ENCODE measurements at places on chromosomes 16 and 17.

GRCh38 chr16:27749547-27749875 lies 199.6 kb downstream of the KATNIP start:
- no peak for DNase-seq

DNA sequence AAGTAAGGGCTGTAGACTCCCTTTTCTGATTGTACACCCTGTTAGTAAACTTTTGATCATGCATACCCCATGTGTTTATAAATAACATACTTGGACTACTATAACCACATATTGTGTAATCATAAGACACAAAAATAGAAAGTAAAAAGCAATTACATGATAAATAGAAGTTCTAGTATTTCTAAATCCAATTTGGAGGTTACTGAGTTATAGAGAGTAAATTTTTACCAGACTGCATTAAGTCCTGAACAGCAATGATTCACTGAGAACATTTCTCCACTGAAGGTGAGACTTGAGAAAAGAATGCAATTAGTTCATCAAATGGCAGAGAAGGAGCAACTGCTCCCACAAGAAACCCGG lies 7.7 kb upstream of the TBKBP1 start:
- peak; percentile 29 for DNase-seq

GRCh38 chr16:65757064-65757463 lies 609.4 kb upstream of the CDH5 start:
- DNase-seq = no peak

- no peak for DNase-seq
Observed at GRCh38 chr17:379531-380465, 27.2 kb upstream of the RPH3AL start.

GRCh38 chr16:86713021-86713631 lies 134.8 kb downstream of the FOXL1 start:
- DNase-seq = no peak

- peak; percentile 31 for DNase-seq
Observed at GRCh38 chr17:4953451-4953961, 2.6 kb downstream of the ENO3 start.

DNA sequence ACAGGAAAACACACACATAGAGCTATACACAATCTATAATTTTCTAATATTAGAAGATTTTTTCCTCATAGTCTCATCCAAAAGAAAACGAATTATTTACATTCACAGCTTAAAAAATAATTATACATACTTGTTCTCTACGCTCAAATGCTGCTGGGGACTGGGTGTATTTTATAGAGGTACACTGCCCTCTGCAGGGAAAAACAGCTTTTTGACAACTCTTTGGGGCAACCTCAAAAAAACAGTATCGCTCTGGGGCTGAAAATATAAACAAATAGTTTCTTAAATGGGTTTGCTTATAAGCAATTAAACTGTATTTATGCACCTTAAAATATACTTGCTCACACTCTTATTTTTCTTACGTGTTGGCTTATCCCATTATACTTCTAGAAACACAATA lies 261.8 kb upstream of the PSMD7 start:
- DNase-seq = no peak

- DNase-seq = no peak
Observed at GRCh38 chr17:37413875-37414519, 7.3 kb downstream of the TADA2A start.

GRCh38 chr16:10608687-10609401 lies 28.4 kb upstream of the EMP2 start:
- no peak for DNase-seq

GRCh38 chr17:31533546-31534155 lies 142.2 kb downstream of the RAB11FIP4 start:
- peak; percentile 72 for DNase-seq

DNA sequence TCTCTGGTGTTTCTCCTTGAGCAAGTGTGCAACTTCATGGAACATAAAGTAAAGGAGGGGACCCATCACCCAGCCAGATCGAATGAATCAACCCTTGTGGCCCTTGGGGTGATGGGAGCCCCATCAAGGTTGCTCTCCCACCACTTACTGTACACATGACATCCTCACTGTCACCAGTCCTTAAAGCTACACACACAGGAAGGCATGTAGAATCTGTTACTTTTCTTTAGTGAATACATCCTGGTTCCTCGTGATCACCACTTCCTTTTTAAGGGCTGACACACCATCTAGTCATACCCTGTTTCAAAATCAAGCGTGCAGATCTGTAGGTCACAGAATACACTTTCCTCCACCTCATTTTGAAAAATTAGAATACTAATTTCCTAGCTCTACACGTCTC lies 22.6 kb upstream of the MPHOSPH6 start:
- peak; percentile 28 for DNase-seq

- DNase-seq = no peak
Observed at GRCh38 chr17:78387977-78388941, 9.8 kb downstream of the PGS1 start.

DNA sequence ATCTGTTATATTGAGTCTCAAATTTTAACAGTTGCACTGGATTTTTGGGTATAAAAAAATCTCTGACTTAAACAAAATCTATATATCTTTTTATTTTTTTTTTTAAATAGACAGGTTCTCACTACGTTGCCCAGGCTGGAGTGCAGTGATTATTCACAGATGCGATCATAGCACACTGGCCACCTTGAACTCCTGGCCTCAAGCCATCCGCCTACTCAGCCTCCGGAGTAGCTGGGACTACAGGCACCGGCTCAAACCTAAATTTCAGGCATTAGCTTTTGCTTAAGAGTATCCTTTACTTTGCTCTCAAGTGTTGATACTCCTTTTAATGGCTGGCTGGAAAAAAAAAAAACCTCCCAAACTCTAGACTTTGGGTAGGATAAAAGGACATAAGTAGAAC lies 61.6 kb downstream of the RPGRIP1L start:
- no peak for DNase-seq

DNA sequence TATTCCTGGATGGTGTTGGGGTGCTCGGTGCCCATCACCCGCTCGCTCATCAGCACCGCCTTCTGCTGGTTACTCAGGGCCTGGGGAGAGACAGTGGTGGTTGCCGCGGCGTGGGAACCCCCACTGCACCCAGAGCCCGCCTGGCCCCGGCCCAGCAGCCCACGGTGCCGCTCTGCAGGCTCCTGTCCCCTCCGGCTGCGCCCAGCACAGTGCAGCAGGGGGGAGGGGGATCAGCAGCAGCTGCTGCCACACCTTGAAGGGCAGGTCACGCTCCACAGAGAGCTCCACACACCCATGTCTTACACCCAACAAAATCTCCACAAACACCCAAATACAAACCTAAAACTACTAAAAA lies 18.8 kb downstream of the CLUH start:
- DNase-seq = no peak

DNA sequence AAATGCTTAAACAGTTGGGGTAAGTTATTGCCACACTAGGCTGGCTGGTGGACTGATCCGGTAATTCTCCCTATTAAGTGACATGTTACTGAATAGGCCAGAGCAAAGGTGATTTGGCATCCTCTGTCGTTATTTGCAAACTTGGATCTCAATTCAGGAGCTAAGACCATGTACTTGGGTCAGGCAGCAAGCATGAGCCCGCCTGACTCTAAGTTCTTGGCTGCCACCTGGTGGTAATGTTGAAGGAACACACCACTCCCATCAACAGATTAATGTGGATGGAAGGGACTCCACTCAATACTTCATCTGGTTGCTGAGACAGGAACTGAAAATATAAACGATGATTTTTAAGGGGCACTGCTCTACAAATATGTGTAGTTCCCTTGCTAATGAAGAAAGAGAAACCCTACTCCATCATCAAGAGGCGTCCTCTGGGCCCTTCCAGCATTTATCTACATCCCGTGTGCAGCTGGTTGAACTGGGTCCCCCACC lies 70.8 kb downstream of the EMP2 start:
- peak; percentile 73 for DNase-seq

DNA sequence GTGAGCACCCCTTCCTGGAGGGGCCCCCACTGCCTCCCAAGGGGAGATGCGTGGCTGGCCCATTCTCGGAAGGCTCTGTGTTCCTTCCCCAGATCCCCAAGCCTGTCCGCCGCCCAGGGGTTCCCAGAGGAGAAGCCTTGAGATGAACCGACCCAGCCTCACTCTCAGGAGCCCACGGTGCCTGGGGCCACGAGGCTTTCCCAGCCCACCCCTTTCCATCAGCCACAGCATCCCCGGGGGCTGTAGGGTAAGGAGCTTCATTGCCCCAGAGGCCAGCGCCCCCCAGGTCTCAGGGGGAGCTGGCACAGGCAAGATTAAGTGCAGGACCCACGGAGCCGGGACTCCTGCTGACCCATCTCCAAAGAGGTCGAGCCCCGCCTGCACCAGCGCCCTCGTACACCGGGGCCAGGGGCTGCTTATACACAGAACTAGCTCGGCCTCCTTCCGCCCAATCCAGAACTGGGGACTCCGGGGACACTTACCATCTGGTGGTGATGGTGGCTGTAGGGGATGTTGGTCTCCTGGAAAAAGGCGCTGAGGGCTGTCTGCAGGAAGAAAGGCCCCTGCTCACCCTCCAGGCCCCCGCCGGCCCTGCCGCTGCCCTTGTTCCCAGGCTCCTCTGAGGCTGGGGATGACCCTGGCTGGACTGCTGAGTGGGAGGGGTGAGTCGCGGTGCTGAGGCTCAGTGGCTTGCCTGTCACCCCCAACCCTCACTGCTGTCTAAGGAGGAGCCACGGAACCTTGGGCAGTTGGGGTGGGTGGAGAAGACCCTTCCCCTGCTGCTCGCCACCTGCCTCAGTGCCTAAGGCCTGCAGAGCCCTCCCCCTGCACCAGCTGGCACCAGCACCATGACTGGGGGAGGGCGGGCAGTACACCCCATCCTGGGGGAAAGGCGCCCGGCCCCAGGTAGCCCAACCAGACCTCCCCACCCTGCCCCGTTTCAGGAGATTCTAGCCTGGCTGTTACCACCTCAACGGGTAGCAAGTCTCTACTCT lies 4.4 kb downstream of the UBALD1 start:
- no peak for DNase-seq

- DNase-seq = no peak
Observed at GRCh38 chr16:17469011-17469740, 1.6 kb downstream of the XYLT1 start.

DNA sequence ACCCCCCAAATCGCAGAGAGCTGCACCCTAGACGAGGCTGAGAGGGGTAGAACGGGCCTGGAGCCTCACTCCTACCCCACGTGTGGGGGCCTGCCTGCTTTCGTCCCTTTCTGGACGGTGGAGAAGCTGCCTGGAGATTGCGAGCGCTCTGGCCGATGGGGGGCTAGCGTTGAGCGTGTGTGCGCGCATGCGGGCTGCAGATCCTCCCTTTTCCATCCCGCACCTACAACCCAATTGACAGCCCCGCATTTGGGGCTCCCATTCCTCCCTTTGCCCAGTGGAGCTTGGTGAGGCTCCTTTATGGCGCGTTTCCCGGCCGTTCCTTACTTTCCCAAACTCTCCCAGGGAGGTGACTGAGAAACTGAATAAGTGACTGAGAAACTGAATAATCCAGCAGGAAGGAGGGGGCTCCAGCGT lies 907 bp upstream of the ESRP2 start:
- DNase-seq = no peak

DNA sequence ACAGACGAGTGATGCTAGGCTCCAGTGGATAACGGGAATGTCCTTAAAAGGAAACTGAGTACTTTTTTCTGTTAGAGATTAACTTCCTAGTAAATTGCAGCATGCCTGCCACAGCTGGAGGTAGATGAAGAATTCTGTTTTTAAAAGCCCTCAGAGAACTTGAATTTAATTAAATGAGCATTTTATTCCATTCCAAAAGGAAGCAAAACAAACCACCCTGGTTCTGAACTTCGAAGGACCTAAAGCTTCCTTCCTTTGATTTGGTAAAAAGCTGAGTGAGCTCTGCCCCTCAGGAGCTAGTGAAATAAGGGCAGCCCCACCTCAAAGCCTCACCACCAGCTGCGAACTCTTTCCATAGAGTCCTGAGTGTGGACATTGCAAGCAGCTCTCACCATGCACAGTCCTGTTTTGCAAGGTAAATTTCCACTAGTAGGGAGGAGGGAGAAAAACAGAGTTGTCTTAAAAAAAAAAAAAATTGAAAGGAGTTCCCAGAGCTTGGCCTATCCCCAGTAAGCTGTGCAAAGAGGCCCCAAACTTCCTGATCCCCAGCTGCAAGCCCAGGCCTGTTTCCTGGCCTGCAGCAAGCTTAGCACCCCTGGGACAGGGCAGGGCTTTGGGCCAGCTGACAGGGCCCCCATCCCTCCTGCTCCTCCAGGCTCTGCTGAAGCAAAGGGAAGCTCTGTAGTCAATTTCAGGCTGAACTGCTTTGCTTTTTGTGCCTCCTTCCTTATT lies 11.2 kb downstream of the CHD9NB start:
- no peak for DNase-seq

DNA sequence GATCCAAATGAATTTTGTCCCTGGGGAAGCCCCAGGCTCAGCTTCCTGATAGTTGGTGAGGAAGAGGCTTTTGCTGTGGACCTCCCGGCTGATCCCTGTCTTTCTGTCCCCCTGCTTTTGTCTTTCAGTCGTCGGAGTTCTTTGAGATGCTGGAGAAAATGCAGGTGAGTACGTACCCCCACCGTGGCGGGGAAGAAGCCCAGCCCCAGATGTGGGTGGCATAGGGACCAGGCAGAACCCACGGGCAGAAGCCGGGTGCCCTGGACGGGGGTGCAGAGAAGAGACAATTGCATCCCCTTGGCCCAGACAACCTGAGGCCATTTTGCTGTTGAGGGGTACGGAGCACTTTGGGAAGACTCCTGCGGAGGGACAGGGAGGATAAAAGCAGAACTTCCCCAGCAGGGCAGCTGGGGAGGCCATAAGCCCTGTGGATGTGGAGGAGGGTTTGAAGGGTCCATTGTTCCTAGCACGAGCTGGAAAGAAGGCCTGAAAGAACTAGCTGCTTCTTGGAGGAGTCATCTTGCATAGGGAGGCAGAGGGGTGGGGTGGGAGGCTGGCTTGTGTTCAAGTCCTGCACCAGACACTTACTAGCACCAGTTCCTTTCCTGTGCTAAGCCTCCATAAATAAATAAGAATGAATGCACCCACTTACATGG lies 105.6 kb downstream of the OR1D5 start:
- DNase-seq = no peak

DNA sequence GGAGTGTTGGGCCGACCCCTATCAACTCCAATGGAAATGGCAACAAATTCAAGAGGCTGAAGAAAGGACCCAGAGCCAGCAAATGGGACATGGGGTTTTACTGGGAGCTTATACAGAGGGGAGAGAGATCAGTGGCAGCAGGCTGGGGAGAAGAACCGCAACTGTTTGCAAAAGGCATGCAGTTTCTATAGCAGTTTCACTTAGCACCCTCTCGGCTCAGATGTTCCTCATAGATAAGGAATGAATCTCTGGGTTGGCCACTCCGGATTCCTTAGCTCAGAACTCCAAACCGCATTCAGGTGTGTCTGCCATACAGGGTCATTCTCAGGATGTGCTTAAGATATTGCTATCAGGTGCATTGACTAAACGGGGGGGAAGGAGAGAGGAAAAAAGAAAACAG lies 71.1 kb upstream of the RPL38 start:
- no peak for DNase-seq

DNA sequence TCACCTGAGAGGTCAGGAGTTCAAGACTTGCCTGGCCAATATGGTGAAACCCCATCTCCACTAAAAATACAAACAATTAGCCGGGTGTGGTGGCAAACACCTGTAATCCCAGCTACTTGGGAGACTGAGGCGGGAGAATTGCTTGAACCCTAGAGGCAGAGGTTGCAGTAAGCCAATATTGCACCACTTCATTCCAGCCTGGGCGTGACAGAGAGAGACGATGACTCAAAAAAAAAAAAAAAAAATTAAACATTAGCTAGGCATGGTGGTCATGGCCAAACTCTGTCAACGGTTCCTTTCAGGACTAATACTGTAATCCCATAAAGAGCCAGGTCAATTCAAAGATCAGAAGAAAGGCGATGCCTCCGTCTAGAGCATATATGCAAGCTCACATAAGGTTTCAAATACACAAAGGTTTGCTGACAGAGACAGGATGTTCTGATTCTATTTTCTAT lies 2.4 kb downstream of the RNF157 start:
- DNase-seq = peak; percentile 63

Measured in RCC 7860 (cell line).